CD4-positive, alpha-beta T cell treated with Interleukin-4 for 4 hours (primary cell): ENCODE measurements at places on chromosomes 1 and 21.

- no peak for DNase-seq
These were observed 60.0 kb downstream of the FBXO2 start for GRCh38 chr1:11594222-11594621.

DNA sequence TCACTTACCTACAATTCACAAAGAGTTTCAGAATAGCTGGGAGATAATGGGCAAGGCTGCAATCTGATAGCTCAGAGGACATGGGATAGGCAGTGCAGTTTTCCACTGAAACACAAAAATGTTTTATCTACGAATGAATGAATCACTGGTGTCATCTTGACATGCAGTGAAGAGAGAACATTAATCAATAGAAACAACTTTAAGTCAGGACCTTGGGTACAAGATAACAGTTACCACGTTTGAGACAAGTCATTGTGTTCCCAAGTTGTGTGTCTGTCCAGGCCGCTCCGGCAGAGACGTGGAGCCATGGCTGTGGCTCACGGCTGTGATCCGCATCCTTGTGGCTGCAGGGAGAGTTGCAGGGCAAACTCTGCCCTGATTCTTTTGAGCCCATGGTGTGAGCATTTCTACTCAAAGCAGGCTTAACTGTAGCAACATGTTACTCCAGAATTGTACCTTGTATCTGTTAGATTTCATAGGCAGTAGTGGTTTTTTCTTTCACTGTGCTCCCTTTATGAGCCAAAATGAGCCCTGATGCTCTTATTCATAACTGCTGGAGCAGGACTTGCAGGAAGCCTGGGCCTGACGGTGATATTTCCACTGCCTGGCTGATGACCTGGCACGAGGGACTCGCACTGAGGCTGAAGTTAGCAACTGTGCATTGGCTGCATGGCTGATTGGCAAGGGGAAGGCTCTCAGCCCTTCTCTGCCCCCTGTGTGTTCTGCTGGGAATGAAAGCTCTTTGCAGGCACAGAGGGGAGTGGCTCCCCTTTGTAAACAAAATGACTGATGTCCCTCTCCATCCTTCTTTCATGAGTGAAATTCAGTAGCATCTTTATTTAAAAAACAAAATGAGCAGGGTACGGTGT is 465.2 kb downstream of the AJAP1 start:
- no peak for DNase-seq

GRCh38 chr1:46401154-46401913 is 7.2 kb downstream of the FAAH start:
- DNase-seq: no peak

GRCh38 chr1:243731301-243731891 is 118.6 kb downstream of the AKT3 start:
- DNase-seq: no peak

GRCh38 chr1:199696225-199696624 is 331.3 kb upstream of the NR5A2 start:
- no peak for DNase-seq

- DNase-seq: no peak
These were observed 784.5 kb upstream of the NEGR1 start for GRCh38 chr1:73066866-73067265.

- no peak for DNase-seq
These were observed 59.9 kb downstream of the LDLRAD2 start for GRCh38 chr1:21871943-21872342.

GRCh38 chr1:33719771-33720670 is 143.9 kb upstream of the HMGB4 start:
- DNase-seq: no peak

DNA sequence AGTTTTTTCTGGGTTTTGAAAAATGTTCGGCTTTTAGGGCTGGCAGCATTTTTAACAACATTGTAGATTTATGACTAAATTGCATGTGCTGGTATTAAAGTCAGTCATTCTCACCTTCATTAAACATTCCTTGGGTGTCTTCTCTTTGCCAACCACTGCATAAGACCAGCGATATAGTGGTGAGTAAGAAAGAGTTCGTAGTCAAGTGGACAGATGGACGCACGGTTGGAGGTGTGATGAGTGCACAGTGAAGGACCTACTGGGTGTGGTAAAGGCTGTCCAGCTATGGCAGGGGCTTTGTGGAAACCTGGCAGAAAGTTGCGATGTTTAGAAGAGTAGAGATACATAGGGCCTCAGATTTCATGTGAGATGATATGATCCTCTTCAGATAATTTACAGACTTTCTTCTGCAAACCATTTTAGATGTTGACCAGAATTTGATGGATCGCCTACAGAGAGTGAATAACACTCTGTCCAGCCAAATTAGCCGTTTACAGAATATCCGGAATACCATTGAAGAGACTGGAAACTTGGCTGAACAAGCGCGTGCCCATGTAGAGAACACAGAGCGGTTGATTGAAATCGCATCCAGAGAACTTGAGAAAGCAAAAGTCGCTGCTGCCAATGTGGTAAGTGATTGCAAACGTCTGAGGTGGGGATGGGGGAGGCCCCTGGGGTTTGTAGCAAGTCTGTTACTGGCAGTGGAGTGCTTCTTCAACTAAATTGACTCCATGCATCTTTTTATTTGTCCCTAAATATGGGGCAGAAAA is 56.0 kb upstream of the LAMC2 start:
- no peak for DNase-seq

DNA sequence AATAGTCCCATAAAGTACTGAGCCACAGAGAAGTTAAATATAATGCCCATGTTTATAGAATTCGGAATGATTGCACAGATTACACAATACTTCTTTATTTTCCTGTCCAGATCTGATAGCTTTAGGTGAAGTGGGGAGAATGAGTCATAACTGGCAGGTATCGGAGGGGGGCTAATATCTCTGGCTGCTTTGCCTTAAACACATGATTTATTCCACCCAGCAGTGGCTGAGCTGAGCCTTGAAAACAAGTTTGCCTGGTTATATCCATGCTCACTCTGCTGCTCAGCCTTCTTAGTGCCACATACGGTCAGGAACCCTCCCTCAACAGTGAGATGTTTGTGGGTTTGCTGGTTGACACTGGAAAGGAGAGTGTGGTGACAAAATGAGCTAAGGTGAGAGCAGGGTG is 119.7 kb upstream of the ZNF648 start:
- DNase-seq: no peak

- DNase-seq: no peak
These were observed 50.3 kb upstream of the DENND1B start for GRCh38 chr1:197825541-197825940.

DNA sequence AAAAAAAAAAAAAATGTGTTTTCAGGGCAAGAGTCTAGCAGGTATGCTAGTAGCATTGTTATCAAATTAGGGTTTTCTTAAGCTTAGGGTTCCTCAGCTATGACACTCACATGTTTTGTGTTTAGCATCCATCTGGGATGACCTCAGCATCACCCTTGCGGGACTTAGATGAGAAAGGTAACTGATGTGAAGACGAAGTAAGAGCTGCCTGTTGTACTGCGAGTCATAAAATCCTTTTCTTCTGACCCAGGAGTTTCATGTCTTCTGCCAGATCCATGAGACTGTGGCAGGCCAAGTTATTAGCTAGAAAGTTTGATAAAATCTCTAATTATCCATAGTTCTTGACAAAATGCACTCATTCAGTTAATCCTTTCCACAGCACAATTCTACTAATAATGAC is 1251.1 kb downstream of the AMY1C start:
- DNase-seq: no peak

GRCh38 chr1:244801246-244801645 is 34.2 kb upstream of the COX20 start:
- DNase-seq: peak; percentile 68

DNA sequence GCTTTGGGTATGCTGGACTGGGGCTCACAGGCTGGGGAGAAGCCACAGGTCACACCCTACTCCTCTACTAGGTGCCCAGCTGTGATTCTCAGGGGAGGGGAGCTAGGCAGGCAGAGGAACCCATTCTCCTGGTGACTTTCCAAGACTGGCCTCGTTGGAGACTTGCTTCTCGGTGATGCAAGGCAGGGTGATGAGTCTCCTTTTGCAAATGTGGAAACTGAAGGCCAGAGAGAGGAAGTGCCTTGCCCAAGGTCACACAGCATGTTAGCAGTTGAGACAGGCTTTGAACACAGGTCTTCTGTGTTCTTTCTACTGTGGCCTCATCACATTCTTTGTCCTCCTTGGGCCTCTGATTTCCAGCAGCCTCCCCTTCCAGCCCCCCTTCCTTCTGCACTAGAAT is 20.5 kb upstream of the C1QA start:
- no peak for DNase-seq
